ENCODE measurements at places on chromosomes 16 and 17. TPM values are rescaled to one million over a fixed set of nuclear protein-coding genes. Genes with fewer than 3 reads are reported as not detected.
A peak's percentile ranks its signal among the peaks of the same experiment; 100 is the strongest.

GRCh38 chr17:76248013-76248782 lies 7.9 kb upstream of the RNF157 start:
- no peak overlapping the region for H3K27ac ChIP-seq
- H3K27me3 ChIP-seq, result peaks cover 42% of the 10 kb centered on the region
- peaks cover 14% of the 10 kb centered on the region for H3K4me1 ChIP-seq

GRCh38 chr17:78110363-78111015 lies 18.1 kb downstream of the TMC6 start:
- peak overlapping the region; percentile 18 for H3K27ac ChIP-seq
- DNase-seq, result no peak
- H3K27me3 ChIP-seq, result no peaks in the 10 kb centered on the region
- peaks cover 3% of the 10 kb centered on the region for H3K36me3 ChIP-seq
- H3K4me1 ChIP-seq, result peaks cover 12% of the 10 kb centered on the region

GRCh38 chr16:23922406-23922805 lies 86.6 kb downstream of the PRKCB start:
- H3K27ac ChIP-seq, result no peak overlapping the region
- no peaks in the 10 kb centered on the region for H3K4me1 ChIP-seq
- no peak overlapping the region for H3K4me3 ChIP-seq
- no peak for DNase-seq
- H3K27me3 ChIP-seq, result peaks cover 3% of the 10 kb centered on the region

SPATA32 gene
- 0.18 TPM for total RNA-seq

WSCD1 gene
- total RNA-seq, result 3.8 TPM

DNA sequence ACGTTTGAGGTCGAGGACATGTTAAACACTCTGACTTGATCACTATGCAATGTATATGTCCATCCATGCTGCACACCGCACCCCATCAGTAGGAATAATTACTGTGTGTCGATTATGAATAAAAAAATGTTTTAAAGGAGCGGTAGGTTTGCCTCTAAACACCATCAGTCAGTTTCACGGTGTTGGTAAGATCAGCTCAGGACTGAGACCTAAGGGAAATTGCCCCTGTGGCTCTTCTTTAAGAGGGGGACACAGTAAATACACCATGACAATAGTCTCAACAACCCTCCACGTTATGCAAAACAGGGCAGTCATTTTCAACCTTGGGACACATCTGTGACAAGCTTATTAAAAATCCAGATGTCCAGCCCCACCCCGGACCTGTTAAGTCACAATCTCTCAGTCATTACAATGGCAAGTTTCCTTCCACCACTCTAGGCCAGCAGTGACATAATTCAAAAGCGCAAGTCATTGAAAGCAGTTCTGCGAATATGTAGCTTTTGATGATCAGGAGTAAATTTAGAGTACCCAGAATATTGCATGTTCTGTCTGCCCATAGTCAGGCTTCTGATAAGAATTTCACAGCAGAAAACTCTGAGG lies 1.2 kb downstream of the ATMIN start:
- DNase-seq, result peak; percentile 30
- H3K27me3 ChIP-seq, result no peaks in the 10 kb centered on the region
- peak overlapping the region; percentile 83 for H3K4me3 ChIP-seq
- H3K27ac ChIP-seq, result peak overlapping the region; percentile 66
- H3K4me1 ChIP-seq, result peaks cover 18% of the 10 kb centered on the region

DNA sequence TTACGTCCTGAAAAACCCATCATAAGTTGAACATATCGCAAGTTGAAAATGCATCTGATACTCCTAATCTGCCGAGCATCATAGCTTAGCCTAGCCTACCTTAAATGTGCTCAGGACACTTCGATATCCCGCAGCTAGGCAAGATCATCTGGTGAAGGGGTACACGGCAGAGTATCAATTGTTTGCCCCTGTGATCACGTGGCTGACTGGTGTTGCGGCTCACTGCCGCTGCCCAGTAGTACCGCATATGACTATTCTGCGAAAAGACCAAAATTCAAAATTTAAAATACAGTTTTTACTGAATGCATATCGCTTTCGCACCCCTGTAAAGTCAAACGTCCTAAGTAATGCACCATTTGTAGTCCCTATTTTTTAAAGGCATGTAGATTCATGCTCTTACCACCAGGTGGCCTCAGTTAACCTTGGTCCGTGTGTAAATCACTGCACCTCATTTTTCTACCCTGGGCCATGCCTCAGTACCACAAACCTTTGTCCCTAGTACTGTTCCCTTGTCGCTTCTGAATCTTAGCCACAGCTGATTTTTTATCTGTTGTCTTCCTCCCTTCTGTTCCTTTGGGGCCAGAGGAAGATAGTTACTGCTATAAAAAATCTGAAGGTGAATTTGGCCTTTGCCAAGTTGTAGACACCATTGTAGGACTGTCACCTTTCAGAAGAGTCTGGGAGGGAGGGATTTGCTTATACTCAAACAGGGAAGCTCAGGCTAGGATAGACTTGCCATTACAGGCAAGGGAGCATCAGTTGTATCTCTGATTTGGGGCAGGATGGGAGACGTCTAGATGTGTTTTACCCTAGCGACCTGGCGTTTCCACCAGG lies 34.4 kb downstream of the WWP2 start:
- H3K27me3 ChIP-seq, result no peaks in the 10 kb centered on the region
- peaks cover 12% of the 10 kb centered on the region for H3K36me3 ChIP-seq
- H3K4me3 ChIP-seq, result no peak overlapping the region
- H3K4me1 ChIP-seq, result peaks cover 3% of the 10 kb centered on the region

DNA sequence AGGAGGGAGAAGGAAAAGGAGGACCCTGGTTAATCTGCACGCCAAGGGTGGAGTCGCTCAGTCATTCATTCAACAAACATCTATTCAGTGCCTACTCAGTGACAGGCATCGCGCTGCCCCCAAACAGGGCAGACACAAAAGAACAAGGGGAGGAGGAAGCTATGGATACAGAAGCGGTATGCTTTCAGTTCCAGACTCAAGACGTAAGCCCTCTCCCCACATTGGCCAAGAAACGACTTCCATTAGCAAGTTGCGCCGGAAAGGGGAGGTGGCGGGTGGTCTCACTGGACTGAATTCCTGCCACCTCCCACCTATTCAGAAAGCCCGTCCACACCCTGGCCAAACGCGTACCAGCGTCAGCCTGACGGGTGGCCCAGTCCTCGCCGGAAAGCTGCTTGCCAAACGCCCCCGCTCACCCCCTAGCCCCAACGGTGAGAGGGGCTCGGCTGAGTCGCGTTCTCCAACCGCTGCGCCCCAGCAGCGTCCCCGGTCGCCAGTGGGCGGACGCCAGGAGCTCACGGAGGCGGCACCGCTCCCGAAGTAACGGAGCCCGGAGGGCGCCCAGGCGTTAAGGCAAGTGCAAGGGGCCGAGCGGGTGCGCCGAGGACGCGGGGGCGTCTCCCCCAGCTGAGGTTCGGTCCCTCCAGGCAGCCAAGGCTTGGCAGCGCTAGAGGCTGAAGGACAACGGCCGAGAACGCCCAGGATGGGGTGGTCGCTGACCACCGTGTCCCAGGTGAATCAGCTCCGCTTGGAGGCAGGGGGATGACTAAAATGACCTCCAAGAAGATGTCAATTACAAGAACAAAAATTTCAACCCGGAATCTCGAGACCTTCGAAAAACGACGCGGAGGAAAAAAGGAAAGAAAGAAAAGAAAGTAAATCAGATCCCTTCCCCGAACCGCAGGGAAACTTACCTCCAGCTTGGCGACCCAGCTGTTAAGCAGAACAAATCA lies 470.7 kb downstream of the SOX9 start:
- H3K4me3 ChIP-seq, result peak overlapping the region; percentile 89
- DNase-seq, result no peak
- H3K4me1 ChIP-seq, result peaks cover 44% of the 10 kb centered on the region
- H3K27ac ChIP-seq, result peak overlapping the region; percentile 87
- H3K27me3 ChIP-seq, result peaks cover 5% of the 10 kb centered on the region

DNA sequence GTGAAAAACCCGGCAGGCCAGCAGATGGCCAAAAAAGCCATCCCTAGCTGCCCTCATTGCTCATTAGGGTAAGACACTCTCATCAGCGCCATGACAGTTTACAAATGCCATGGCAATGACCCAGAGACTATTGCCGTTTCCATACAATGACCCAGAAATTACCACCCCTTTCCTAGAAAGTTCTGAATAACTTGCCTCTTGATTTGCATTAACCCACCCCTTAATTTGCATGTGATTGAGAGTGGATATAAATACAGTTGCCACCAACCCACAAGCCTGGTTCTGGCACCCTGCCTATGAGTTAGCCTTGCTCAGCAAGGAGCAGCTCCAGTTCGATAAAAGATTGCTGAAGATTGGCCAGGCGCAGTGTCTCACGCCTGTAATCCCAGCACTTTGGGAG lies 16.1 kb upstream of the C16orf54 start:
- H3K4me3 ChIP-seq, result no peak overlapping the region
- no peaks in the 10 kb centered on the region for H3K36me3 ChIP-seq
- H3K27me3 ChIP-seq, result peaks cover 5% of the 10 kb centered on the region
- DNase-seq, result no peak

CX3CL1 gene
- 2.3 TPM for total RNA-seq

DNA sequence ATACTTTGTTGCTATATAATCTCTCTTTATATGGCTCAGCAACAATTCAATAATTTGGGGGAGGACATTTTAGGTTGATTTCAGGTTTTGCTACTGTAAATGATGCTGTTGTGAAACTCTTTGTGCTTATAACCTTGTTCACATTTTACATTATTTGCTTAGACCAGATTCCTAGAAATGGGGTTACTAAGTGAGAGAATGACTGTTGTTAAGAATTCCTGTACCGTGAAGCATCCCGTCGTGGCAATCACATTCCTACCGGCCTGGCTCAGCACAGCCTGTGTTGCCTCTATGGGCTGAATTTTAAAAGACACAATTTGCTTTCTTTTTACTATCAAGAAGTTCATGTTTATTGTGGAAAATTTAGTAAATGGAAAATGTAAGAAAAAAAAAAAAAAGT lies 31.4 kb downstream of the B9D1 start:
- H3K4me3 ChIP-seq, result no peak overlapping the region
- no peaks in the 10 kb centered on the region for H3K27me3 ChIP-seq

DNA sequence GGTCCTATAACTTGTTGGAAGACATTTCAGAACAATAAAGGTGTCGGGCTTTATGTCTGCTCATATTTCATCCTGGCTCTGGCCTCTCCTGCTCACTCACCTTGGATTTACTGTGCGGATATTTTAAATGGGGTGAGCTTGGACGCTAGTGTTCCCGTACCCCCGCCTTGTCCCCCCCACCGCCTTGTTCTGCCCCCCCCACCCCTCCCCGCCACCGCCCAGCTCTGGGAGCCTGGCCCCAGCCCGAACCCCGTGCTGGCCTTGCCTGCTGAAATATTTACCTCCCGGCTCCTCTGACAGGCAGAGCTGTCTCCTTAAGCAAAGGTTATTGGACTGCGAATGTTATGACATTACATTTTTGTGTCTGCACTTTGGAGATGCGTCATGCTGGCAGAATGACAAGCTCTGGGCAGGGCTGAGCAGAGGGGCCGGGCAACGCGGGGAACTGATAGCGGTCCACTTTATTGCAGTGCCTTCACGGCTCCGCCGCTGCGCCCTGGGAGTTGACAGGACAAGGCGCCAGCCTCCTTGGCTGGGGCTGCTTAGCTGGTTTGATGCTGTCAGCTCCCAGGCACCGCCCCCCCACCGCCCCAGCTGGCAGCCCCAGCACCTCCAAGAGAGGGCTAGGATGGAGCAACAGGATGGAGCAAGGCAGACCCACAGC lies 222.5 kb upstream of the GSE1 start:
- peaks cover 27% of the 10 kb centered on the region for H3K4me1 ChIP-seq
- no peaks in the 10 kb centered on the region for H3K36me3 ChIP-seq
- no peak overlapping the region for H3K4me3 ChIP-seq

DNA sequence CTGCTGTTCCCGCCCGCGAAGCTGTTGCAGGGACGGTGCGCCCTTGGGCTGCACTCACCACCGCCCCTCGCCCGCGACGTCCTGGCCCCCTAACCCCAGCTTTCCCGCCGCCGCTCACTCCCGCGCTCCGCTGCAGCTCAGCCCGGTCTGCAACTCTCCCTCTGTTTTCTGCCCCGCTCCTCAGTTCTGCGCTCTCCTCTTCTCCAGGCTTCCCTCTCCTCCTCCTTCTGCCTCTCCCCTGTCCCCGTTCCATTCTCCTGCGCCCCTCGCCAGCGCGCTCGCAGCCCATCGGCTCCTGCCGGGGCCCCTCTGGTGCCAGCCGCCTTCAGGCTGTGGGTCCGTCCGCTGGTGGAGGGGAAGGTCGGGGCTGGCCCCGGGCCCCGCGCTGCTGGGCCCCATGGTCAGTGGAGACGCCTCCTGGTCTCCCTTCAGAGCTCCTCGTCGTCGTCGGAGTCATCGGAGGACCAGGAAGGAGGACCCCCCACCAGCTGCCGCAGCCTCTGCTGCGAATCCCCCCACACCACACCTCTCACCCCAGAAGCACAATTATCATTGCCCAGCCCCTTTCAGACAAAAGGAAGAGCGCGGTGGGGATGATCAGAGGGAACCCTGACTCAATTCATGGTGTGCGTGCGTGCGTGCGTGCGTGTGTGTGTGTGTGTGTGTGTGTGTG lies 223.2 kb upstream of the FOXF1 start:
- H3K4me1 ChIP-seq, result no peaks in the 10 kb centered on the region
- no peaks in the 10 kb centered on the region for H3K36me3 ChIP-seq
- H3K27me3 ChIP-seq, result peaks cover 71% of the 10 kb centered on the region
- no peak overlapping the region for H3K4me3 ChIP-seq
- no peak overlapping the region for H3K27ac ChIP-seq

DNA sequence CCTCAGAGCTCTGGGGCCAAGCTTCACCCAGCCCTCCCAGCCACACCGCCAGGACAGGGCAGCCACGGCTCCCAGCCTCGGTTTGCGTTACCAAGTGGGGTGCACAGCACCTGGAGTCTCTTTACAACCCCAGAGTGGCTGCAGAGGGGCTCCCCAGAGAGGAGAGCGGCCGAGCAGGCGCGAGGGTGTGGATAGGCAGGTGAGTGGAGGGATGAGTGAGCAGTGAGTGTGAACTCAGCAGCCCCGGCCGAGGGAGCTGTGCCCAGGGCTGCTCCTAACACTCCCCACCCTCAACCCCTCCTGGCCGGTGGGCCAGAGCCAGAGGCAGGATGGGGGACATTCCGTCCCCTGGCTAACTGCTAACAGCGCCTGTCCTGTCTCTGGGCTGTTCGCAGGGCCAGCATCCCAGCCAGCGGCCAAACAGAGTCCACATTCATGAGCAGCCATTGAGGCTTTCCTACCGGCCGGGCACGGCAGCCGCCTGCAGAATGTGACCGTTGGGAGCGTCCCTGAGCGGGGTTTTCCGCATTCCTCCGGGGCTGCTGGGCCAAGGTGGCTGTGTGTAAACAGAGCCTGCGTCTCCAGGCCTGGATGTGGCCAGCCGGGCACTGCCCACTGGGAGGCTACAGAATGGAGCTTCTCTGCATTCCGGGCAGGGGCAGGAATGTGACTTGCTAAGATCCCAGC lies 5.3 kb downstream of the ZNF469 start:
- H3K4me1 ChIP-seq, result peaks cover 27% of the 10 kb centered on the region
- H3K4me3 ChIP-seq, result no peak overlapping the region
- DNase-seq, result peak; percentile 89

TBC1D3D gene
- total RNA-seq, result 0.91 TPM

TCAP gene
- total RNA-seq, result 1.3 TPM

- peaks cover 54% of the 10 kb centered on the region for H3K4me1 ChIP-seq
- no peaks in the 10 kb centered on the region for H3K27me3 ChIP-seq
- H3K4me3 ChIP-seq, result no peak overlapping the region
- peaks cover 22% of the 10 kb centered on the region for H3K36me3 ChIP-seq
- peak overlapping the region; percentile 43 for H3K27ac ChIP-seq
These were observed 20.6 kb downstream of the HS3ST3B1 start for GRCh38 chr17:14321476-14321949.
